ENCODE measurements at places on chromosomes 7 and 10.

DNA sequence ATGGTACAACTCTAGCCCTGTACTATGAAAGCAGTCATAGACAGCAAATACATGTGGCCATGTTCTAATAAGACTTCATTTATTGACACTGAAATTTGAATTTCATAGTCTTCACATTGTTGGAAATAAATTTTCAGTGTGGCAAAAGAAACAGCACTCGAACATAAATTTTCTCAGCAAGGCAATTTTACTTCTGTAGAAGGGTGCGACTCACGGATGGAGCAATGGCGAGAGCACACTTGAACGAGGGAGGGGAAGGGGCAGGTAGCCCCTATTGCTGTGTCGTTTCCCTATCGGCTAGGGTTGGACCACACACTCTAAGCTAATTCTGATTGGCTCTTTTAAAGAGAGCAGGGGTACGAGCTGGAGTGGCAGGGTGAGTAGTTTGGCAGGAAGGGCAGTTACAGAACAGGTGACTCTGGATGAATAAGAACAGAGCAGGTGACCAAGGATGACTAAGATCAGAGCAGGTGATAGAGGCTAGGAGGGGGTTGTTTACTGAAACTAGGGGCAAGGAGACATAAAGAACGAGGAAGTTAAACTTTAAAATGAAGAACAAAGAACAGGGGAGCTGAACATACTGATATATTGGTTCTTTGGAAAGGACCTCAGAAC is 52.0 kb downstream of the LRRC4 start:
- no peak for DNase-seq

DNA sequence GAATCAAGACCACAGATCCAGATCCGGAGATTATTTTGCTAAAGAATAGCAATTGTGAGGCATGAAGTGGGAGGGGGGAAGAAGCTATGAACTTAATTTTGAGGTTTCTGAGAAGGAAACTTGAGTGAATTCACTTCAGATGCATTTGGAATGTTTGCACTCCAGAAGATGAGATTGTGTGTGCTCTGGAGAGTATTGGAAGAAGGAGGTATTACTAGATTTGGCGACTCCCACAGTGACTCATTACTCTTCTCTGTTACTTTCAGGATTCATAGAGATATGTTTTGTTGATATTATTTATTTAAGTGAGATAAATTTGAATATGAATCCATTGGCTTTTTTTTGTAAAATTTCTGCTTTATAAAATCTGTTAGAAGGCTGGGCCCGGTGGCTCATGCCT is 80.7 kb downstream of the ANKRD30A start:
- DNase-seq: no peak

DNA sequence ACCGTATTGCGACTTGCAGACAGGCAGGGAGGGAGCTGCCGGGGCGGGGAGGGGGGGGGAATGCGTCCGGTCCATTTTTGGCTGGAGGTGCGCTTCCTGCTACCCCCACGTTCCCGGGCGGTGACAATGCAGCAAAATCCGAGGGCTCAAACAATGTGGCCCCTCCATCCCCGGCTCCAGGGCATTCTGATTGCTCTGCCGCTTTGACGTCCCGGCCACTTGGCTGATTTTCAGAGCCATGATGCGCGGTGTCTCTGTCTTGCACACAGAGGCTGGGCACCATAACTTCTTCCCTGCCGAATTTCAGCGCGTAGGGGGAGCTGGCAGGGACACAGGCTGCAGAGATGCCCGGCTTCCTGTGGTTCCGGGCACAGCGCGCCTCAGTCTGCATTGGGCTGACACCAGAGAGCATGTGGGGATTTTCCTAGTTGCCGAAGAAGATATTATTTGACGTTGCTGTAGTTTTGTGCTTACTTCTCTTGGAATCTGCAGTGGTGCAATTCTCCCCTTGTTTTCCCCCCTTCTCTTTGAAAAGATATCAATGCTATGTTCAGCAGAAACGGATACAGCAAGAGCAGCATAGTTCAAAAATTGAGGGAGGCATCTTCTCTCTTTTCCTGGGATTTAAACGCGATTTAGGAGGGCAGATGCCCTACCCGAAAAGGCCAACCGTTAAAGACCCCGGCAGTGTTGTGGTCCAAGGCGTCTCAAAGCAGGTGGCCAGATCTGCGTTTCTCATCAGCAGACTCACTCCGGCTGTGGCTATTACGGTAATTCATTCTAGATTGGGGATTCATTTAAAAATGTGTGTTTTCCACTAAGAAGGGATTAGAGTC is 1.4 kb downstream of the HECW1 start:
- DNase-seq: no peak

GRCh38 chr7:39624442-39624807 is 1.1 kb downstream of the RALA start:
- no peak for DNase-seq

DNA sequence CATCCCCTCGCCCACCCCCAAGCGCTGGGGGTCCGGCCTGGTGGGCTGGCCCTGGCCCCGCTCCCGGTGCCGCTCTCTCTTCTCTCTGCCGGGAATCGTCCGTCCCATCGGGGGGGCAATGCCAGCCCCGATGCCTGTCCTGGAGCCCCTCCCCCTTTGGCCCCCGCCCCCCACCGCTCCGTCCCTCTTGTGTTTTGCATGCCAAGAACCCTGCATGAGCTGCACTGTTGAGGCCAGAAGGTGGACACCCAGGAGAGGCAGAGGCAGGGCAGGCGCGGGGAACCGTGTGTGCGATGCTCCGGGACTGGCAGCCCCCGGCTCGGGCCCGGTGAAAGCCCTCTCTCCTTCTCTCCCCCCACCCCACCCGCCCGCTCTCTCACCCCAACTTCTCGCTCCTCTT is 22.1 kb upstream of the HSPB1 start:
- no peak for DNase-seq

GRCh38 chr7:124411796-124412195 is 353.8 kb downstream of the GPR37 start:
- DNase-seq: no peak

All from body of pancreas (tissue), 4 donors.